ENCODE measurements at places on chromosomes 2 and 18. TPM values are rescaled to one million over a fixed set of nuclear protein-coding genes. Genes with fewer than 3 reads are reported as not detected.

DNA sequence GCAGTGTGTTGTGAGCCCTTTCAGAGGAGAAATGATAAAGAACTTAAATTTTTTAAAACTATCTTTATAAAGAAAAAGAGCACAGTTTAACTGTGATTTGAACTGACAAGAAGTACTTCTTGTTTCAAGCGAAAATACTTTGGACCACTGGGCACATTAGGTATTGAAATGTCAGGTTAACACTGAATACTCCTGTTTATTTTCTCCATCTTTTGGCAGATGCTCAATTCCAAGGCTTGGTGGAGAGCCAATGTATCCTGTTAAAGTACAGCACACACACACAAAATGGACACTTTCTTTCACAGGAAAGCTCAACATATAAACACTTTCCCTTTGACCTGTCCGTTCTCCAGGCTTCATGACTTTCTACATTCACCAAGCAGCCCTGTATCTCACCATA is 32.6 kb upstream of the SP3 start:
- no peak for DNase-seq

- DNase-seq: no peak
These were observed 1334.0 kb upstream of the NRXN1 start for GRCh38 chr2:52365946-52366345.

DNA sequence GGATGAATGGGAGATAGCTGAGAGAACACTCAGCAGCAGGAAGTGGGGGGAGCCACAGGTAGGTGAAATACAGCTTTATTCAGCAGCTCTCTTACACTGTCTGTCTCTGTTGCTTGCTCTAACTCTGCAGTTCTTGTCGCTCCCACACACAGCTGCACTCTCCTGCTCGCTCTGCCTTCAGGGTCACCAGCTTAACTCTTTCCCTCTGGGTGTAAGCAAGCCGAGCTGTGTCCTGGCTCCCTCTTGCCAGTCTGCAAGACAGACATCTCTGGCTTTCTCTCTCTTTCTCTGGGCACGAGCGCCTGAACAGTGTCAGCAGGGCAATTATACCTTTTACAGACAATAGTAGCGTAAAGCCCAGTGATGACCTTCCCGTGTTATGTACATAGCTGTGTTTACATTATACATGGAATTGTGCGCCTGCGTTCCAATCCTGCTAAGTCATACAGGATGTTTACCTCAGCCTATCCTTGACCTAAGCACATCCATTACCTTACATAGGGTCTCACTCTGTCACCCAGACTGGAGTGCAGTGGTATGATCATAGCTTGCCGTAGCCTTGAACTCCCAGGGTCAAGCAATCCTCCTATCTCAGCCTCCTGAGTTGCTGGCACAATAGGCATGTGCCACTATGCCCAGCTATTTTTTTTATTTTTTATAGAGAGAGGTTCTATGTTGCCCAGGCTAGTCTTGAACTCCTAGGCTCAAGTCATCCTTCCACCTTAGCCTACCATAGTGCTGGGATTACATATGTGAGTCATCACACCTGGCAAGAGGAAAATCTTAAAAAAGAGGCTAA is 57.8 kb upstream of the CHN1 start:
- DNase-seq: no peak

GRCh38 chr18:35389095-35389618 is 12.0 kb upstream of the ZNF396 start:
- no peak for DNase-seq

GRCh38 chr2:27307287-27307544 is 1.0 kb downstream of the UCN start:
- no peak for DNase-seq

DNA sequence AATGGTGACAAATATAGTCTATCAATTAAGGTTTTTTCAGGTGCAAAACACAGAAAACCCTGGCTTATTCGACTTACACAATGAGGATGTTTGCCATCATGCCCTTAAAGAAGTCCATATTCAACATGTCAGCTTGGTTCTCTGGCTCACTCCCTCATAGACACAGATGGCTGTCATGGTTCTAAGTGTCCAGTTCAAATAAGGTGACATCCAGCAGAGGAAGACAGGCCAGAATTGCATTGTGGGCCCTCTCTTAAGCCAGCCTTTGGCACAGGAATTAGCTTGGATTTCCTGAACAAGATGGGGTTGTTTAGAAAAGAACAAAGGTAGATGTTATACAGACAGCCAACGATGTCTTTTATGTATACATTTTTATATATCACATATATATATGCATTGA is 18.7 kb upstream of the SLC1A4 start:
- no peak for DNase-seq

DNA sequence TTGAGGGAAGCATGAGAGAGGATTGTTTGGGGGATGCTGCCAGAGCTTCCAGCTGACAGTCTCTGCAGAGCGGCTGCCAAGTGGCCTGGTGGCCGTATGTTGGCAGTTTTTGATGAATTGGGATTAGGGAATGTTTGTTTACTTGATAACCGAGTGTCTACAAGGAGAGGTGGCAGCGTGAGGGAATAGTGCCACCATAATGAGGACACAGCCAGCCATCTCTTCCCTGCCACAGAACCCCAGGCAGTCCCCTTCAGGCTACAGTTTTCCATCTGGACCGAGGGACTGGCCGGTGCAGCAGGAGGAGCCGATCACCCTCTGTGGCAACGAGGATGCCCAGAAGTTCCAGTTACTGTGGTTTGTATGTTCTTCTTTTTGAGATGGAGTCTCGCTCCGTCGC is 55.2 kb downstream of the TRAPPC12 start:
- no peak for DNase-seq

DNA sequence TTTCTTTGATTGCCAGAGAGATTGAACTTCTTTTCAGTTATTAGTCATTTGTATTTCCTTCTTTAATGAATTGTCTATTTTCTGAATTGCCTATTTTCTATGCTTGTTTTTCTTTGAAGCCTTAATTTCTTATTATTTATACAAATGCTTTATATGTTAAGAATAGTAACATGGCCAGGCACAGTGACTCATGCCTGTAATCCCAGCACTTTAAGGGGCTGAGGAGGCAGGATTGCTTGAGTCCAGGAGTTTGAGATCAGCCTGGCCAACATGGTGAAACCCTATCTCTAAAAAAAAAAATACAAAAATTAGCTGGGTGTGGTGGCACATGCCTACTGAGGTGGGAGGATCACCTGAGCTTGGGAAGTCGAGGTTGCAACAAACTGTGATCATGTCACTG is 4.7 kb upstream of the RAB11FIP5 start:
- no peak for DNase-seq

GRCh38 chr2:7004636-7005035 is 87.4 kb downstream of the RNF144A start:
- DNase-seq: no peak

DNA sequence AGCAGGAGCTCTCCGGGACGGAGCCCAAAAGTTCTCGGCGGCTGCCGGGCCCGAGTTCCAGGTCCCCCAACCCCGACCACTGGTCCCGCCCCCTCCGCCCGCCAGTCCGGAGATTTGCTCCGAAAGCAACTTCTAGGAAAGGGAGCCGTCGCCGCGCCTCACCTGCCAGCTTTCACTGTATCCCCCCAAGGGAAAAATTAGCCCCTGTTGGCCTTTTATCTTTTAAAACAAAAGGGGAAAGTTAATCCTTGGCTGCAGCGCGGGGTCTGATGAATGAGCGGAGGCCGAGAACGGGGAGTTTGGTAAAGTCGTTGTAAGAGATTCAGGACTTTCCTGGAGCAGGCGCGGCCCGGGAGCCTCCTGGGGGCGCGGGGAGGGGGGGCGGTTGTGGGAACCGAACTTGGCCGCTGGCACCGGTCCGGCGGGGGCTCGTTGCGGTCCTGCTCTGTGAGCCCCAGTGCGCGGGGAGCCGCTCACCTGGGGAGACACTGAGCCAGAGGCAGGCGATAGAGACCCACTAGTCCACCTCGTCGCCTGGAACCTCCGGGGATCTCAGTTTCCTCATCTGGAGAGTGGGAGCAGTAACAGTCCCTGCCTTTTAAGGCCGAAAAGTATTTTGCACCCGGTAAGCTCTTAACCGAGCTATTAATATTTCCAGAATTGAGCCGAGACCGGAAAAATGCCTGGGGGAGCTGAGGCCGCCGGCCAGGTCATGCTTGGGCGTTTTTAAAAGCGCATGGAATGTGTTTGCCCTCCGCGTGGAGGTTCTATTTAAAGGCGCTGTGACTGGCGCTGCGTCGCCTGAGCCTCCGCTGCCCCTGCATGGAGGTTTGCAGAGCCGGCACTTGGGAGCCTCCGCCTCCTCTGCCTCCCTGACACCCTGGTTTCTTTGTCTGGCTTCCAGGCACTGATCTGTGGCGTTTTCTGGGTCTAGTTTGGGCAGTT is 1.1 kb downstream of the EFHD1 start:
- DNase-seq: peak; percentile 57

DNA sequence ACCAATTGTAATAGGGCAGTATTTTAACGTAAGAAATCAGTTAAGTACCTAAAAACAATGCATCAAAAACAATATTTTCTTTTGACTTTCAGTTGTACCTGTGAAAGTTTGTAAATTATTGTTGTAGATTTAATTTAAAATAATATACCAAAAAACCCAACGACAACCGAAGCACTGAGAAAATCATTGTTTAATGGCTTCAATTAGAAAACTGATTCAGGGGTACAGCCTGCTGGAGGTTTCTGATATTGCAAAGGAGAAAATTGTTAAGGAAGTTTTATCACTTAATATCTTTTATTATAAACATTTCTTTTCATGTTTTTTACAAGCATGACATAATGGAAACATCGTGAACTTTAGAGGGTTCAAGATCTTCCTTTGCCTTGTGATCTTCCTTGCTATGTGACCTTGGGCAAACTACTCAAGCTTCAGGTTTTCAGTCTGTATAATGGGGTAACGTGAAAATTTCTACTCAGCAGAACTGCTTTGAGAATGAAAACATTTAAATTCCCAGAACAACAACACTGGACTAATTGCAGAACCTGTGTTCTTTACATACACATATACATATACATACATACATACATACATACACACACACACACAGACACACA is 76.3 kb upstream of the GLS start:
- no peak for DNase-seq

- no peak for DNase-seq
These were observed 154.3 kb upstream of the LTBP1 start for GRCh38 chr2:32792416-32792815.

DNA sequence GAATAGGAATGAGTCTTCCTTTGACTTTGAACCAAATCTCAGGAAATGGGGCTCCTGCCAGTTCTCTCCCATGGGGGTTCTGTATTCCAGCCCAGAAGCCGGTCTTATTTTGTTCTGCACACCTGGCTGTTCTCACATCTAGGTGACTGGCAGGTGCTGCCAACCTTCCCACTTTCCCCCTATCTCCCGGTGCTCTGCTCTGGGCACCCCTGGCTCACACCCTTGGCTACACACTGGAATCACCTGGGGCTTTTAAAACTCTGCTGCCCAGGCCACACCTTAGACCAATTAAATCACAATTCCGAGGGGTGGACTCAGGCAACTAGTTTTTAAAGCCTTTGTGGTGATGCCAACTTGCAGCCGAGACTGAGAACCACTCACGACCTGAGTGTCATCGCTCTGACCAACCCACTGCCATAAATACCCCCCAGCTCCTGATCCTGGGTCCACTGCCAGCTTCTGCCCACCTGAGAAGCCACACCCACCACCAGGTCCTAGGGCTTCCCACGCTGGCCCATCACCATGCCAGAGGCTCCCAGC is 69.2 kb downstream of the KCNF1 start:
- DNase-seq: no peak

- DNase-seq: no peak
These were observed 133.8 kb upstream of the NT5C1B start for GRCh38 chr2:18723219-18723618.

DNA sequence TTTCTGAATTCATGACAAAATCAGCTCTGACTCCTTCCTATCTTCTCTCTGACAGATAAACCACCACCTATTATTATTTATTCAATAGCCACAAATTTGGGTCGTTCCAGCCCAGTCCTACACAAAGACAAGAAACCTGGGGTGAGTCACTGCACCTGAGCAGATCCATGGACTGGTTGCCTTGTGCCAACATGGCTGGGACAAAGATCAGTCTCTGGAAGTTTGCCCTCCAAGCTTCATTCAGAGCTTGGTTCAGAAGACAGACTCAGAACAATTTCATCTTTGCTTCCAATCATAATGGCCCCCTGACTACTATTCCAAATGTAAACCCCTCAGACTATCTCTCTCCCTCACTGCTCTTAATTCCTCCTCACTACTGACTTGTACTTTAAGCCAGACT is 9.6 kb upstream of the EXOC6B start:
- no peak for DNase-seq

- DNase-seq: no peak
These were observed 32.4 kb downstream of the UPP2 start for GRCh38 chr2:158134055-158134454.

DNA sequence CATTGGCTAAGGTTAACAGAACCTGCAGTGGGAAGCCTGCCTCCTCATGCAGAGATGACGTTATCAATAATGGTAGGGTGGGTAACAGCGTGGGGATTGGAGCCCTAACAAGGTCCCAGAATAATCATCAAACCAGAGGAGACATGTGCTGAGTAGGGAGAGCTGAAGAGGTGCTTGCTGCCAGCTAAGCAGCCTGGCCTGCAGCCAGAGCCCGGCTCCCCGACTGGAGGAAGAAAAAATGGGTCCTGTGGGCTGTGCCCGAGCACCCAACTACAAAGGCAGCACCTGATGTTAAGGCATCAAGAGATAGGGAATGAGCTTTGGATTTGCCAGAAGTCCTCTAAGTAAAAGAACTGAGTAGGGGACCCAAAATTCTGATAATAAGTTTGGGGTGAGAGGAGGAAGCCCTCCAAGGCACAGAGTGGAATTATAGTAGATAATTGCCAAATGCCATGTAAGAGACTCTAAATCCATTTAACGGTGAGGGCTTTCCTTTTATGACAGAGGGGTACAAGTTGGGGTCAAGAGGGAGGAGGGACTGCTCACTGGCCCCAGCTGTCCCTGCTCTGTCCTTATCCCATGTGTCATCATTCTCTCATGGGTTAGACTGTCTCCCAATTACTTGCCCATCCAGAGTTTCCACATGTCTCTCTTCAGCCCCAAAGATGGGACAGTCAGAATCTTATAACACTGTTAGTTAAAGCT is 156.1 kb downstream of the ANTXR1 start:
- peak; percentile 51 for DNase-seq

DNA sequence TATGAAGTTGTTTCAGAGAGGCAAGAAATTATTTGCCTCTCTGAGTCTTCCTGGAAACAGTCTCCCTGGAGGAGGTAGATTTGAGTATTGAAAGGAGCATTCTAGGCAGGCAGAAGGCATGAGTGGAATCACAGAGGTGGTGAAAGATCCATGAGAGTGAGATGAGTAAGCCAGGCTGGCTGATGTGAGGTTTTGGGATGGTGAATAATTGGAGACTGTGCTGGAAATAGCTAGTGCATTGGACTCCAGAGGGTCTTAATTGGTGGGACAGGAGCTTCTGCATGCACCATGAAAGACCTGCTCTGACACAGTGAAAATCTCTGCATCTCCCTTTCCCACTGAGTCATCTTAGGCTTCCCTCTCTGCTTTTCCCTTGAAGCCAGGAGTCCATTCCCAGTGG is 46.3 kb downstream of the CDC42EP3 start:
- DNase-seq: no peak

- DNase-seq: no peak
These were observed 315.8 kb upstream of the EPAS1 start for GRCh38 chr2:45981384-45981930.

The SLC9A2 gene
- total RNA-seq: not detected

The OLA1 gene
- total RNA-seq: 71.3 TPM

The M1AP gene
- not detected for total RNA-seq

The BMPR2 gene
- 45.9 TPM for total RNA-seq

The TUBA4B gene
- total RNA-seq: not detected

The NMUR1 gene
- total RNA-seq: 0.22 TPM

The CCDC74A gene
- 0.35 TPM for total RNA-seq

The SCG2 gene
- total RNA-seq: not detected

The HOXD13 gene
- total RNA-seq: not detected

The RTKN gene
- total RNA-seq: 17.8 TPM

The CABLES1 gene
- 3.3 TPM for total RNA-seq

The TLX2 gene
- not detected for total RNA-seq
